ENCODE measurements at places on chromosomes 11 and 22.

DNA sequence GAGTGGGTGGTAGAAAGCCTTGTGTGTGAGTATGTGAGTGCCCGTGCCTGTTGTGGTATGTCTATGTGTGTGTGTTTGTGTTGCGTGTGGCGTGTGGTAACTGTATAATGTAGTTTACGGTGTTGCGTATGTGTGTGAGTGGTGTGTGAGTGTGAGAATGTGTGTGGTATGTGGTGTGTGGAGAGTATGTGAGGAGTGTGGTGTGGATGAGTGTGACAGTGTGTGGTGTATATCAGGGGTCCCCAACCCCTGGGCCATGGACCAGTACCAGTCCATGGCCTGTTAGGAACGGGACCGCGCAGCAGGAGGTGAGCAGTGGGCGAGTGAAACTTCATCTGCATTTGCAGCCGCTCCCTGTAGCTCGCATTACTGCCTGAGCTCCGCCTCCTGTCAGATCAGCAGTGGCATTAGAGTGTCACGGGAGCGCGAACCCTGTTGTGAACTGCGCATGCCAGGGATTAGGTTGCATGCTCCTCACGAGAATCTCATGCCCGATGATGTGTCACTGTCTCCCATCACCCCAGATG is 5.7 kb downstream of the UPK3A start:
- DNase-seq = no peak

DNA sequence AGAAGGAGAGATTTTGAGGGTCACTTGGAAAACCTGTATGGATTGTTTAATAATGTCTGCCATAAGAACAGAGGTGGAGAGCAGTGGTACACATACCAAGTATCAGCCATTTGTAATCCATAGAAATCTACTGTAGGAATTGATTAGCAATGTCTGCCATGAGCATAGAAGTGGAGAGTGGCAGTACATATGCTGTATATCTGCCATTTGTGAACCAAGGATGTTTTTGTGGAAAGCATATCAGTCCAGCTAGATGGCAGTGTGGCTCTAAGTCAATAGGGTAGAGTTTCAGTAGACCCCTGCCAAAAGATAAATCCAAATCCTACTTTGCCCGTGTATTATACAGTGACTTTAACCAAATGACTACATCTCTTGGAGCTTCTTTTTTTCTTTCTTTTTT is 82.9 kb upstream of the SEZ6L start:
- peak; percentile 33 for DNase-seq

DNA sequence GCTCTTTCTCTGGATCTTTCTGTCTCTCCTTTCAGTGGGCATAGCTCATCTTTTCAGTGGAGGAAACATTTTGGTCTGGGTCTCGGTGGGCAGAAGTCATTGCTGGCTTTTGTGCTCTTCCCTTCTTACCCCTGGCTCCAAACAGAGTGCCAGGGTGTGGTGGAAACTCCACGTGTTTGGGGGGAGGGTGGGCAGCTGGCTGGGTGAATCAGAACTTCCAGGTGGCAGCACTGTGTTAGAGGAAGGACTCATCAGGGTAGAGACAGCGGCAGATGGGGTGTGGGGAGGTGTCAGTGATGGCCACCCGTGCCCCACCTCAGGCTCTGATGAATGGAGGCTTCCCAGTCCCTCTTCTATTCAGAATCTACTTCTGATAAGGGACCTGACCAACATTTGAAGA is 114.0 kb downstream of the GRIK4 start:
- DNase-seq = no peak

DNA sequence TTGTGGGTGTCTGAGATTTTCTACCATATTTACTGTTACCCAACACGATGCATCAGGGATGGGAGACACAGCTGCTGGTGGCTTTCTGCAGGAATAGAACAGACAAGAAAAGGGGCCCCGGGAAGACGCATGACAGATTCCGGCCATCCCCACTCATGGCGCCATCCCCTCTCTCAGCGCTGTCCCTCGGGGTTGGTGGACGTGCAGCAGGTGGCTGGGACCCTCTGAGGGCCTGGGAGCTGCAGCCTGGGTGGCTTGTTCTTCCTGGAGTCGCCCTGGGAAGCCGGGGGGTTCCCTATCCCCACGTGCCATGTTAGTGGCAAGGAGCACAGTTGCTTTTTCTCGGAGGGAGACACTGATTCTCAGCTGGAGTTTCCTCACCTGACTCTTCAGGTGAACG is 1123.3 kb downstream of the BRD1 start:
- DNase-seq = no peak

- no peak for DNase-seq
These were observed 24.4 kb upstream of the PSMA1 start for GRCh38 chr11:14544611-14545010.

DNA sequence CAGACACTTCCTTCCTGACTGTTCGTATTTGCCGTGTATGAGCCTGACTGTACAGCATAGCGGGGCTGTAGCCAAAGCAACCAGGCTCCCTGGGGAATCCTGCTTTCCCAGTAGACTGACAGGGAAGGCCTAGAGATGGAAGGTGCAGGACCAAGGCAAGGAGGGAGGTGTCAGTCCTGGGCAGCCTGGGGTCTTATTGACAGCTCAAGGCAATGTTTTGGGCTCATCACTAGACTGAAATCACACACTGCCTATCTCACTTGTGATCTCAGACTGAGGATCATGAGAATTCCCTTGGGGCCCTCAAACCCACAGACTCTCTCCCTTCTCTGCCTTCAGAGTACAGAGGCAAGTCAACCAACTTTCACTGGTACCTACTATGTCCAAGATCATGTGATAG is 346.8 kb upstream of the NARS2 start:
- no peak for DNase-seq

GRCh38 chr11:47994417-47994816 is 14.1 kb downstream of the PTPRJ start:
- no peak for DNase-seq

GRCh38 chr11:19428206-19429002 is 187.7 kb upstream of the E2F8 start:
- peak; percentile 70 for DNase-seq

GRCh38 chr11:18618342-18619025 is 15.7 kb downstream of the SPTY2D1 start:
- DNase-seq = no peak
